ENCODE measurements at places on chromosomes 1 and 21.

GRCh38 chr1:42358791-42359190 lies 21.8 kb upstream of the RIMKLA start:
- no peak for DNase-seq

- DNase-seq = no peak
Observed at GRCh38 chr1:204583909-204584632, 67.9 kb downstream of the MDM4 start.

DNA sequence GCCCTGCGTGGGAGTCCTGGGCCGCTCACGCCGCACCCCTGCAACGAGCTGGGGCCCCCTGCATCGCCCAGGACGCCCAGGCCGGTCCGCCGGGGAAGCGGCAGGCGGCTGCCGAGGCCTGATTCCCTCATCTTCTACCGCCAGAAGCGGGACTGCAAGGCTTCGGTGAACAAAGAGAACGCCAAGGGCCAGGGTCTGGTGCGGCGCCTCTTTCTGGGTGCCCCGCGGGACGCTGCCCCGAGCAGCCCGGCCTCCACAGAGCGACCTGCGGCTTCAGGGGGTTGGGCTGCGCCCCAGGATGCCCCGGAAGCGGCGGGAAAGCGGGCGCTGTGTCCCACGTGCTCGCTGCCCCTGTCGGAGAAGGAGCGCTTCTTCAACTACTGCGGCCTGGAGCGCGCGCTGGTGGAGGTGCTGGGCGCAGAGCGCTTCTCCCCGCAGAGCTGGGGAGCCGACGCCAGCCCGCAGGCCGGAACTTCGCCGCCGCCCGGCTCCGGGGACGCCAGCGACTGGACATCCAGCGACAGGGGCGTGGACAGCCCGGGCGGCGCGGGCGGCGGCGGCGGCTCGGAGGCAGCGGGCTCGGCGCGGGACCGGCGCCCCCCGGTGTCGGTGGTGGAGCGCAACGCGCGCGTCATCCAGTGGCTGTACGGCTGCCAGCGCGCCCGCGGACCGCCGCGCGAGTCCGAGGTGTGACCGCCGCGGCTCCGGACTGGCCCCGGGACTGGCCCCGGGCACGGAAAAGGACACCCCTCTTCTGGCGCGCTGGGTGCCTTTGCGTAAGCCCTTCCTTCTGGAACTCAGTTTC lies 2.7 kb downstream of the FAM110D start:
- DNase-seq = no peak

DNA sequence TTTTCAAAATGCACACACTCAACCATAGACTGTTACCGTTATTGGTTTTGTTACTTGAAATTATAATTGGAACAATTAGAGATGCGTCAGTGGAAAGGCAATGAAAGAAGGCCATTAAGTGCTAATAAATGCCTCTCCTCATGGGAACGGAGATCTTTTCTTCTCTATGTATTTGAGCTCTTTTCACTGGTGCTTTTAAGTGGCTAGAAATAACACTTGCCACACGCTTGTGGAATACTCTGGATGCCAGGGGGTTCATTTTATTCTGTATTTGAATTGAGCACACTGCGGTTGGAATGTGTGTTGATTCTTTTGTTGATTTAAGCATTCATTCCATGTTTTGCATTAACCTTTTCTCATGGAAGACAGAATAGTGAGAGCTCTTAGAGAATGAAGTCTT lies 68.4 kb downstream of the DNM3 start:
- DNase-seq = no peak

- DNase-seq = no peak
Observed at GRCh38 chr1:207817778-207818751, 66.2 kb downstream of the CD46 start.

DNA sequence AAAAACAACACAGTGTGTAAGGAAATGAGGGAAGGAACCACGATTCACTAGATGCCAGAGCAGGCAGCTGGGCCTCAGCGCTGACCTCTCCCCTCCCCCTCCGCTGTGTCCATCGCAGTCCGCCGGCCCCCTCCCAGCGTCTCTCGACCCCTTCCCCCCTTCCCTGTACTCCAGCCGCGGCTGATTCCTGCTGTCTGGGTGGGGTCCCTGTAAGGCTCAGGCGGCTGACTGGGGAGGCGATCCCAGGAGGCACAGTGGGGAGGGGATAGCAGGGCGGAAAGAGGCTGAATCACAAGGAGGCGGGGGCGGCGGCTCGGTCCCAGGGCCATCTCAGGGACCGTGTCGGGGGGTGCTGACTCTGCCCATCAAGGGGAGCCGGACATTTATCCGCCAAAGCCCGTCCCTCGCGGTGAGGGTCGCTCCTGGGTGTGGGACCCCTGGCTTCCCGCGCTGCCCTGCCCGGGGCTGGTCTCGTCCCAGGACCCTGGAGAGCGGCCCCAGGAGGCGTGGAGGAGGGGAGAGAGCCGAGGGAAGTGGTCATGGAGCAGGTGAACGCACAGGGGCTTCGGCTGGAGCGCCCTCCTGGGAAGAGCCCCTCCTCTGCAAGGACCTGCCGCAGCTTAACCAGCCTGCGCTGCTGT lies 241.9 kb downstream of the PTPRU start:
- DNase-seq = no peak

GRCh38 chr1:205656236-205656635 lies 24.1 kb downstream of the SLC45A3 start:
- no peak for DNase-seq

Measured in activated CD8-positive, alpha-beta memory T cell treated with anti-CD3 and anti-CD28 coated beads for 1 hour (primary cell).